IPS-NIHi11 (cell line): ENCODE measurements at places on chromosomes 2 and 18.

- peak; percentile 14 for DNase-seq
Measured at GRCh38 chr2:52335727-52336126, 1303.8 kb upstream of the NRXN1 start.

DNA sequence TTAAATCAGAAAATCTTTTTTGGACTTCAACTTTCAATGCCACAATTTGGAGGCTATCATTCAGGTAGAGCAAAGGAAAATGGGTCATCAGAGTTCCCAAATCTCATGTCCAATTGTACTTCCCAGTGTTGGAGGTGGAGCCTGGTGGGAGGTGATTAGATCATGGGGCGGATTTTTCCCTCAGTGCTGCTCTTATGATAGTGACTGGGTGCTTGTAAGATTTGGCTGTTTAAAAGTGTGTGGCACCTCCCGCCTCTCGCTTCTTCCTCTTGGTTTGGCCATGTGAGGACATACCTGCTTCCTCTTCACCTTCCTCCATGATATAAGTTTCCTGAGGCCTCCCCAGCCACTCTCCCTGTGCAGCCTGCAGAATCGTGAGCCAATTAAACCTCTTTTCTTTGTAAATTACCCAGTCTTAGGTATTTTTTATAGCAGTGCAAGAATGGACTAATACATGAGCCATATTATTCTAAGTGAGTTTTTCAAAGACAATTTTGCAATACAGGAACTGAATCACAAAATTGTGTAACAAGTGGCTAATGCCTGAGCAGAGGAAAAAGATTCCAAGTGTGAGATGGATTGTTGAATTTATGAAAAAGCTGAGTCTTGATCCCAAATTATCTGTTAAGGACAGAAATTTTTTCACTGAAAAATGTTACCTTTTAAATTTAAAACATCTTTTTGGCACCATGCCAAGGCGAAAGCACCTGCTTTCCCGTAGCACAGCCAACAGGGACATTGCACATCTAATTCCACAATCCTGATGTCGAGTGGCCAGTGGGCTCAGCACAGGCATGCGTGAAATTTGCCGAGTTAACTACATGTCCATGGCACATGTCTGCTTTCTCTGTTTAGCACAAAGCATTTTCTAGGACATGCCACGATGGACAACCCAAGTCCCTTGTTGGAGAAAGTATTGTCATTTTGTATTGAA, 150.9 kb downstream of the COL6A3 start:
- no peak for DNase-seq

DNA sequence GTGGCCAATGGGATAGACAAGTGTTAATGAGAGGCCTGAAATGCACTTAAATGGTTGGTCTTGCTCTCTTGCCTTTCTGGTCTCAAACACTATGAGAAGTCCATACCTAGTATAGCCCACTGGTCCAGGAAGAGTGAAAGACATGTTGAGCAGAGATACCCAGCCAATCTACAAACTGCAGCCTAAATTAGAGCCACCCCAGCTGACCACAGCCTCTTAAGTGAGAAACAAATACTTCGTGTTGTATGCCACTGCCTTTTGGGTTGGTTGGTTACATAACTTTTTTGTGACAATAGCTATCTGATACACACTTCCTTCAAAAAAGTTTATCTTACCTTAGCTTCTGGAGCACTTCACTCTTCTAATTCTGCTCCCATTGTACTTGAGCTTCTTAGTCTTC, 8.8 kb upstream of the EXOC6B start:
- DNase-seq = no peak

DNA sequence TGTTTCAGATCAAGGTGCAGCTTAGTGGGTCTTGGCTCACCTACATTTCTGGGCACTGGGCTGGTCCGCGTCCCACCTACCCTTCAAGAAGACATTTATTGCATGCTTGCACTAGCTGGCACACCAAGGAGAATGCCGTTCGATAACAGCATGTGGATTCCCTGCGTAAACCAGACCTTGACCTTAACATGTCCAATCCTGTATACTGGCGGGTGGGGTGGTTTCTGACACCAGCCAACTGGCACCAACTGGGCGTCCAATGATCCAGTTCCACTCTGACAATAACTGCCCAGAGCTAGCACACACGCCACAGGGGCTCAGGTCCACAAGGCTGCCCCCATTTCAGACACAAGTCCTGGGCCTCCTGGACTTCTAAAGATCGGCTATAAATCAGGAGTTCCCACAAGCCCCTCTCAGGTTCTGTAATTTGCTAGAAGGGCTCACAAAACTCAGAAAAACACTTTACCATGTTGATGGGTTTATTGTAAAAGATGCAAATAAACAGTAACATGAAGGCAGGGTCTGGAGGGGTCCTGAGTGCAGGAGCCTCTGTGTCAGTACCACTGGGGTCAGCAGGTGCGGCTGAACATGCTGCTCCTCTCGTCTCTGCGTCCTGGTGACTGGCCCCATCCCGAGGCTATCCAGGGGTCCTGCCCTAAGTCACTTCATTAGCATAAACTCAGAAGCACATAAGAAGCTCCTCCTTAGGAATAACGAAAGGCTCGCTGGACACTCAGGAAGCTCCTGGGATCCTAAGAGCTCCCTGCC, 161.8 kb downstream of the HDAC4 start:
- DNase-seq = no peak

GRCh38 chr18:11728249-11728648, 39.2 kb downstream of the GNAL start:
- peak; percentile 63 for DNase-seq

DNA sequence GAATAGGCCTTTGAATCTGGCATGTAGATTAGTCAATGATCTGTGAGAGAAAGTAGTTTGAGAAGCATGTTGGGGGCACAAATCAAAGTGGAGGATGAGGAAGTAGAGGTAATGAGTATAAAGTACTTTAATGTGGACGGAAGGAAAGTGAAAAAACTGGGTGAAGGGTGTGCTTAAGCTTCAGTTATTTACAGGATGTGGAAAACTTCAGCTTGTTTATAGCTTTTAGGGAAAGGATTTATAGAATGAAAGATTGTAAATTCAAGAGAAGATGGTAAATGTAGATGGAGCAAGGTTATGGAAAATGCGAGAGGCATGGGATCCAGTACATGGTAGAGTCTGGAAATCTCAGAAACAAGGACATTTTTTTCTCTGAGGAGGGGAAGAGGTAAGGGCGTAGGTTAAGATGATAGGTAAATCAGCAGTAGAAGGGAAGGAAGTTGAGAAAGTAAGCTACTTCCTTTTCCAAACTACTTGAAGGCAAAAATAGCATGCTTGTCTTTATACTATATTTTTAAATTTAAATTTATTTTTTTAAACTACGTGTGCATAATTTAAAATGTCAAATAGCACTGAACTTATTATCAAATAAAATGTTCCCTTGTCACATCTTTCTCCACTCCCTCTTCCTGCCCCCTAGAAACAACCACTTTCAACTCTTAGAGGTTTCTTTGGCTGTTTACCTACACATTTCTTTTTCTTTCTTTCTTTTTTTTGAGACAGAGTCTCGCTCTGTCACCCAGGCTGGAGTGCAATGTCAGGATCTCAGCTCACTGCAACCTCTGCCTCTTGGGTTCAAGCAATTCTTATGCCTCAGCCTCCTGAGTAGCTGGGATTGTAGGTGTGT, 8.5 kb downstream of the FAM117B start:
- DNase-seq = no peak
